CD8-positive, alpha-beta memory T cell (primary cell): ENCODE measurements at places on chromosomes 11 and 22. TPM values are rescaled to one million over a fixed set of nuclear protein-coding genes. Genes with fewer than 3 reads are reported as not detected.
A peak's percentile ranks its signal among the peaks of the same experiment; 100 is the strongest.

GRCh38 chr11:74460065-74460464 is 7.3 kb downstream of the KCNE3 start:
- H3K27ac ChIP-seq: peak overlapping the region; percentile 21

The PHOX2A gene
- not detected for polyA plus RNA-seq

GRCh38 chr22:42951093-42951710 is 63.7 kb downstream of the PACSIN2 start:
- peaks cover 40% of the 10 kb centered on the region for H3K4me1 ChIP-seq
- no peaks in the 10 kb centered on the region for H3K36me3 ChIP-seq
- H3K4me3 ChIP-seq: no peak overlapping the region
- H3K27me3 ChIP-seq: no peaks in the 10 kb centered on the region
- no peak for DNase-seq

DNA sequence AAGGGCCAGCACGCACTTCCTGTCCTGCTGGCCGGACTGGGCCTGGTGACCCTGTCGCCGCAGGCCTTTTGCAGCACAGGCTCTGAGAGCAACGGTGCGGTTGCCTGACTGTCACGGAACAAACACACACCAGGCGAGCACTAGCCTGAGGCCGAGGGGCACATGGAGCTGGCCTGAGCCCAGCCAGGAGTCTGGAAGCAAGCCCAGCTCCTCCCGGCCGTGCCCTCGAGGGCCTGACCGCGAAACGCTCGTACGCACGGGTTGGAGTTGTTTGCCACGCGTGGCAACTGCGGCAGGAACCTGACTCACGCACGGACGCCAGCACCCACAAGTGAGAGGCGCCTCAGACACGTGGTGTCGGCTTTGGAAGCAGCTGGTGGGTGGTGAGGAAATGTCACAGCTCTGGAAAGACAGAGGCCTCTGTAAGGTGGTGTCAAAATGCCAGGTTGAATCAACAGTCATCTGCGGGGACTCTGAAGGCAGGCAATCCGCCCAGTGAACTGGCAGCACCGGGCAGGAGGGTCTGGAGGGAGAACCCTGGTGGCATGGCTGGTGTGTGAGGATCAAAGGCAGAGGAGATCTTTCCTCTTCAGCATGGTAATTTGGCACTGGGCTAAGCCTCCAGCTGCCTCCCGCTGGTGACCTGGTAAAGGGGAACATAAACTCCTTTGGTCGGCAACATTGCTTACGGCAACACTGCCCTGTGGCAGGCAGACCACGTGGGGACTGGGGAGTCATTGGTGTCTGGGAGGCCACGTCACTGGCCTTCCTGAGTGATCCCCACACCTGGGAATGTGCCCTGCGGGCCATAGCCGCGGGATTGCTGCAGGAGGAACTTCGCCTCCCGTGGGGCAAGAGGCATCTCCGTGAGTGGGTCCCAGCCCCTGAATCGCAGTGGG is 15.3 kb upstream of the IL17REL start:
- H3K27ac ChIP-seq: no peak overlapping the region
- no peaks in the 10 kb centered on the region for H3K27me3 ChIP-seq
- DNase-seq: peak; percentile 76
- H3K4me1 ChIP-seq: no peaks in the 10 kb centered on the region

DNA sequence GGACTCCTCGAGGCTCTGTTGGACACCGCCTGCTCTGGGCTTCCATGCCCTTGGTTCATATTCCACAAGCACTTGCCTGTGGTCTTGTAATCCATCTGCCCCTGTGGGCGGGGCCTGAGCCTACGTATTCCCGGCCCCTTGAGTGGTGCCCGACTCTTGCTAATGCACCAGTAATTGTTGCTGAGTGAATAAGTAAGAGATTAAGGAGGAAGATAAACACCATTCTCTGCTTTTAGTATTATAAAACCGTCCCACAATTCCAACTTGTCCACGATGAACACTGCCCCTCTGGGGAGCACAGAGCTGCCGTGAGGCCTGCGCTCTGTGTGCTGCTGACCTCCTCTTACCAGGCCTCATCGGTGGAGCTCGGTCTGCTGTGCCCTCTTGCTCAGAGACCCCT is 50.3 kb downstream of the MICAL2 start:
- no peak overlapping the region for H3K27ac ChIP-seq
- H3K4me1 ChIP-seq: peaks cover 17% of the 10 kb centered on the region
- no peak overlapping the region for H3K4me3 ChIP-seq
- DNase-seq: no peak
- peaks cover 8% of the 10 kb centered on the region for H3K36me3 ChIP-seq
- no peaks in the 10 kb centered on the region for H3K27me3 ChIP-seq

DNA sequence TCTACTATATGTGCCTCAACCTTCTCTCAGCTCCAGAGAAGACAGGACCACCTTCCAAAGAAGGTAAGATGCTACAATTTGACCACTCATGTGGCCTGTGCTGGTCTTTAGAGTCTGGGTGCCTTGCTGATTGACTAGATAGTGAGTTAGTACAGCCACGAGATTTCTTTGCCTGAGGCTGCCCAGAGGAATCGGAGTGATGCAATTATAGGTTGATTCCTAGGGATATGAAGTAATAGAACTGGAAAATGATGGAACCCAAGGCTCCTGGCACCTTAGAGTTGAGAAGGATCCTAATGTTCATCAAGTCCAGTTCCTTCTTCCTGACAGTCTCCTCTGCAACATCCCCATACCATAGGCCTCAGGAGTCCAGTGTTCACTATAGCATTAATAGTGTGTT is 46.5 kb upstream of the CCDC134 start:
- H3K27me3 ChIP-seq: no peaks in the 10 kb centered on the region
- no peaks in the 10 kb centered on the region for H3K4me1 ChIP-seq
- no peak overlapping the region for H3K4me3 ChIP-seq
- H3K27ac ChIP-seq: no peak overlapping the region
- H3K36me3 ChIP-seq: no peaks in the 10 kb centered on the region
- DNase-seq: no peak
